ENCODE measurements at places on chromosomes 2 and 18.

DNA sequence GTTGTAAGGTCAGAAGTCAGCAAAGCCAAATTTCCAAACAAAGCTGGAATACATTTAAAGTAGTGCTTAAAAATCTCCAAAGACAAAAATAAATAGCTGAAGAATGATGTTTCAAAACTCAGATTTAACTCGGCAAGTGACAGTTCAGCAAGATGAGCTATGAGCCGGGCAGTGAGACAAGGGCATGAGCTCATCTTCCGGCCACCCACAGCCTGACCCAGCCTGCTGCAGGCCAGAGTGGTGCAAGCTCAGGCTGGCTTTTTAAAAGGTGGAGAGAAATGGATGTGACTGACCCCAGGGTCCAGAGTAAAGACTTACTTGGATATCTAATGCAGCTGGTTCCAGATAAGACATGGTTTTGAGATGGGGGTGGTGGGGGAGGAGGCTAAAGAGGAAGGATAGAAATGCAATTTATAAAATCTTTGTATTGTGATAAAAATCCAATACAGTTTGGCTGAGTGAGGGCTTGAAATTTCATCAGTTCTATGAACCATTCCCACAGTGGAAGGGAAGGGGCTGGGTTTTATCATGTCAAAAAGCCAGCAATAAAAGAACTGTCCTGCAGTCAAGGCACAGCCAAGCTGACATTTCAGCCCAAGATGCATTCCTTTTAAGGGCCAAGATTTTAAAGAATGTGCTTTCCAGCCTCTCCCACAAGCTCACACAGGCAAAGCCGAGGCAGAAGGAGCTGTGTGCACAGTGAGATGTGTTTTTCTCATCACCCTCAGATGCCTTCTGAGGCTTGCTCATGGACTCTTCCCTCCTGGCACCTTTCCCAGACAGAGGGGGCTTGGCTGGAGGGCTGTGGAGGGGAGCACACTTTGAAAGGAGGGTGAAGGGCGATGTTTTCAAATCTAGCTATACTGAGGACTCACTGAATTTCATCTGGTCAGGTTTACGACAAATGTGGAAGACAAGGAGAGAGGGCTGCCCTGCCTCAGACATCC lies 97.9 kb upstream of the KLHL29 start:
- no peak for DNase-seq

- DNase-seq = no peak
Observed at GRCh38 chr2:226640501-226640900, 159.1 kb downstream of the IRS1 start.

- no peak for DNase-seq
Observed at GRCh38 chr2:42233976-42234441, 64.9 kb downstream of the EML4 start.

- DNase-seq = no peak
Observed at GRCh38 chr2:55364189-55365055, 55.2 kb downstream of the CCDC88A start.

DNA sequence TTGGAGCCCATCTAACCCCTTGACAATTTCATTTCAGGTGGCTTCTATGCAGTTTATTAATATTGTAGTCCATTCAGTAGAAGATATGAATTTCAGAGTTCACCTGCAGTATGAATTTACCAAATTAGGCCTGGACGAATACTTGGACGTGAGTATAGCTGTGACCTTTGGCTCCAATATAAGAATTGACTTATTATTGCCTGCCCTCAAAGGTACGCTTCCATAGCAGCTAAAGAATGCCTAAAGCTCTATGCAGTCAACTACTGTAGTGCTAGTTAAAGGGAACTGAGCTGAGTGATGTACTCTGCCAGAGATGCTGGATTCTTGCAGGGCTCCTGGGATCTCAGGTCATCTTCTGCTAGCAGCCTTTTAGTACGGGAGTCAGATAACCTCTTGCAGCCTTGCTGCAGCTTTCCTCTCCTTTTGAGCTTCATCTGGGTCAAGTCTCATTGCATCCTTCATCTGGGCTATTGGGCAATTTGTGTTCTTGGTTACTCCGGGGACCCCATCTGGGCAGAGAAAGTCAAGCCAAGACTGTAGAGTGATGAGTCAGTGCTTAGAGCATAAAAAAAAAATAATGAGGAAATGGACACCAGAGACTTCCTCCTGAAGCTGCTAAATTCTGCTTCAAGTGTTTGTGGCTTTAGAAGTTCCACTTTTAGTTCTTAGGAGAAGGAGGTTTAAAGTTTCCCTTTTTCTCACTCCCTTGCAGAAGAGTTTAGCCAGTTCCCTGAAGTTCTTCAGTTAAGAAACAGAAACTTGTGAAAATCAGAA lies 105.6 kb downstream of the PRPF40A start:
- no peak for DNase-seq

- DNase-seq = no peak
Observed at GRCh38 chr2:12819721-12820120, 103.0 kb downstream of the TRIB2 start.

DNA sequence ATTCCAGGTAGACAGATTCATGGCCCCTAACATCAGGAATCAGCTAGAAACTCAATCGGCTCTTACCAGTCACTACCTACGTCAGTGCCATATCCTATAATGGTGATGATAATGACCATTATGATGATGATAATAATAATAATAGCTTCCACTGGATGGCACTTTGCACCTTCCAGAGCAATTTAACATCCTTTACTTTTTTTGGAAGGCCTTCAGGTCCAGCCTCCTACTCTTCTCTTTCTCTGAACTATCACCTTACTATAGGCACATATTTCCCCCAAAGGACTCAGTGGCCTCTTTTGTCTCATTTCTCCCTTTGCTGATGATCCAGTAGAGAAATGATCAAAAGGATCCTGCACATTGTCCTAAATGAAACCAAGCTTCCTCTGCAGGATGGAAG lies 56.0 kb downstream of the BCL11A start:
- no peak for DNase-seq

DNA sequence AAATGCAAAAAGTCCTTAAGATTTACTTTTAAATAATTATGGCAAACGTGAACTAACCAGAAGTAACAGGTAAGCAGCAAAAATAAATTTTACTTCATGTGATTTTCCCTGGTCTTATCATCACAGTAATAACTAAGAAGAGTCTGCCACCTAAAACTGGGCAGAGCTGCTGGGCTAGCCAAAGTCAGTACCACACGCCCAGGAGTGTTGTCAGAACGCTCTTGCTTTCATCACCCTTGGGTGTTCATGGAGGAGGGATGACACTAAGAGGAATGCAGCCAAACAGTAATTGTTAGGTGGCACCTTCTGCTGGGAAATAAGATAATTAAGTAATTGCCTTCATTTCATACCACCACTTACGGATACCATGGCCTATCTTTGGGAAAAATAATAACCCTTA lies 92.0 kb upstream of the NEUROD1 start:
- no peak for DNase-seq

- DNase-seq = no peak
Observed at GRCh38 chr2:22897428-22897827, 487.6 kb upstream of the KLHL29 start.

DNA sequence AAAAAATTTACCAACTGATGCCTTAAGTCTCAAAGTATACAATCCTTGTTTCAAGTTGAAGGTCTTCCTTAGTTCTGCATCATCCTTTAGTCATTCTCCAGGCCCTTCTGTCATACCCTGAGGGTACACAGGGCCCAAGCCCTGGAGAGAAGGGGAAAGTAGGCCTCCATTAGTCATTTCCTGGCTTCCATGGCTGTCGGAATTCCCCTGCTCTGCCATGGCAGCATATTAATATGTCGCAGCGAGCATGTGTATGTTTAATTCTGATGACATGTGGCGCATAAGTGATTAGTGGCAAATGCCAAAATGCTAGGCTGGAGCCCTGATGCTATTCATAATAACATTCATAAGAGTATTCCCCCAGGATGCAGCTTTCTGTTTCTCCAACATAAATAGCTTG lies 22.1 kb downstream of the GPR39 start:
- no peak for DNase-seq

DNA sequence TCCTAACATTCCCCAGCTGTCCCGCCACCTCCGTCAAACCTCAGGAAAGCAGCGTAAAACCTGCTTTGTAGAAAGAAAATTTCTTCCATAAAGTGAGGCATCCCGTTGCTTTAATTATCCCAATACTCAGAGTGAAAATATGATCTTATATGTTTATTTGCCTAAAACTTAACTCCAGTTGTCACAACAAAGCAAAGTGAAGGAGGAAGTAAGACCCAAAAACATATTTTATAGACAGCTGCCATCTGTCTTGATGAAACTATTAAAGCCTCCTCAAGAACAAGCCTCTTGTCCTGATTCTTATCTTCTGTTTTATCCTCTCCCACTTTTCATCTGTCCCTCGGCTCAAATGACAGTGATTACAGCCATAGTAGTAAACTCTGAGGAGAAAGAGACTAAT lies 28.9 kb upstream of the LPIN2 start:
- DNase-seq = no peak

- DNase-seq = no peak
Observed at GRCh38 chr2:111143107-111143842, 22.6 kb downstream of the BCL2L11 start.

- no peak for DNase-seq
Observed at GRCh38 chr2:226122041-226122440, 677.6 kb downstream of the IRS1 start.

- DNase-seq = no peak
Observed at GRCh38 chr2:139156730-139157129, 376.5 kb upstream of the NXPH2 start.

DNA sequence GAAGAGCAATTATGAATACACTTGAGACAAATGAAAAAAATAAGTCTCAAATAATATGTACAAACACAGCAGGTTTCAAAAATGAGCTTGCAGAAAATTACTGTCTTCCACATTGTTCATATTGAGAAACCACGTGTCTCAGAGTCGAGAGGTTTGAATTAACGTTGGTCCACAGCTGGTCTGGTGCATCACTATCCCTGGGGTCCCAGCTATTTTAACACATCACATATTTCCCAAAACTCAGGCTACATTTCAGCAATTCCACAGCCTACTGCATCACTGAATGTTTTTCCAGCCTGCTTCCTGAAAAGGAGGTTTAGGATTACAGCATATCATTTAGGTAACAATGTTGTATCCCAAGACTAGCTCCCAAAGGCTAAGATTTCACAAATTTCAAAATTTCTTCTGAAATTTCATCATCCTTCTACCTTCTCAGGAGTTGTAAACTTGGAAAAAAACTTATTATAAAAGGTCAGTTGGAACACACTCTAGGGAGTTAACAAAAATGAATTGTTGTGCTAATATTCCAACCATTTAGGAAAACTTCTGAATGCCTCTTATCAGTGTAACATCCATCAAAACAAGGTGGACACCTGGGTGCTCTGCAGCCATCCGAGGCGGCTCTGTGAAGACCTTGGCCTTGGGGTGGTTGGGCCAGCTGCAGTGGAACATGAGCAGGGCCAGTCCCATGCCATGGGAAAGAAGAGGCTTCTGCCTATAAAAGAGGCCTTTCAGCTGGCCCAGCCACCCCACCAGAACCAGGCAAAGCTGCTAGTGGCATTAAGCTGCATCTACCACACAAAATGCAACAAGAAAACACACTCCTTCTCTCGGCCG lies 198.1 kb upstream of the RBBP8 start:
- no peak for DNase-seq

- no peak for DNase-seq
Observed at GRCh38 chr2:223459328-223459939, 142.7 kb downstream of the SCG2 start.
